Left lobe of liver (tissue), 2 donors: ENCODE measurements at places on chromosomes 16 and 17. TPM values are rescaled to one million over a fixed set of nuclear protein-coding genes. Genes with fewer than 3 reads are reported as not detected.

Gene SLC22A31
- total RNA-seq, result 0.30 TPM

Gene MLLT6
- total RNA-seq, result 29.5 TPM

Gene NPIPA7
- total RNA-seq, result 2.4 TPM

Gene BTBD17
- total RNA-seq, result not detected

Gene ITGAD
- total RNA-seq, result 0.70 TPM

Gene CD300E
- total RNA-seq, result 0.08 TPM

Gene CLEC3A
- total RNA-seq, result not detected

Gene MYH3
- total RNA-seq, result 4.2 TPM

Gene EVPL
- 0.53 TPM for total RNA-seq

Gene ADGRG3
- total RNA-seq, result 0.43 TPM

Gene MT1M
- 546 TPM for total RNA-seq

Gene NOS2
- not detected for total RNA-seq

Gene PPL
- total RNA-seq, result 26.4 TPM

Gene TNFRSF13B
- not detected for total RNA-seq

Gene SLC35B1
- 54.5 TPM for total RNA-seq

Gene ZFPM1
- 14.6 TPM for total RNA-seq

Gene CCL8
- total RNA-seq, result not detected

Gene CFAP97D1
- not detected for total RNA-seq

Gene LRRC37A2
- 5.1 TPM for total RNA-seq

Gene KRT33B
- total RNA-seq, result not detected

Gene BRCA1
- 7.8 TPM for total RNA-seq

Gene HSD17B1
- 1.3 TPM for total RNA-seq
